ENCODE measurements at places on chromosomes 13 and 19. TPM values are rescaled to one million over a fixed set of nuclear protein-coding genes. Genes with fewer than 3 reads are reported as not detected.

DNA sequence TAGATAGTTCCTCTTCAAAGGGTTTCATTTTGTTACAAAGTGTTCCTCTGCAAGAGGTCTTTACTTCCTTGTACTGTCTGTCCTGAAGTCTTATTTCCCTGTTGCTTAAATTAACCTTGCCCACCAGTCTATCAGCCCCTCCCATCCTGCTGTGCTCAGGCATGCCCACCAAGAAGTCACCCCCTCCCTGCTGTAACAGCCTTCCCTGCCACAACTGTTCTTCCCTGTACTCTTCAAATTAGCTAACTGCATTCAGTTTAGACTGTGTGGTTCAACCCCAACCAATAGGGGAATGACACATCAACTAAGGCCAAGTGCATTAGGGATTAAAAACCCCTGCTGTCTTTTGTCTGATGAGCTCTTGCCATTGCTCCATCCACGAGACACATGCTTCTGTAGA is 34.4 kb upstream of the ZNF562 start:
- no peak for DNase-seq

DNA sequence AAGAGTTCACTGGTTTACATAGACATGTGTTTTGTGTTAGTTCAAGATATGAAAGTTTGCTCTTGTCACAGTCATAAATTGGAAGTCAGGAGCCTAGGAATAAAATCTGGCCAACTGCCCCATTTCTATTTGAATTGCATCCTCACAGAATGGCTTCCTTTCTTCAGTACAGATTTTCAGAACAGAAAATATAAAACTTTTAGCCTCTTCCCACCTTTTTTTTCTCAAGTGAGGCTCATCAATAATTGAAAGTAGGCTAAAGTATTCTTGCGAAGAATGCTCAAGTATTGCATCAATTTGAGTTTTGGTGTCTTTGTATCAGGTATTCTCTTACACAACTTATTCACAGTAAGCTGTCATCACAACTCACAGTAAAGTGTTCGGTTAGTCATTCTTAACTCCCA is 802.7 kb downstream of the PCDH9 start:
- DNase-seq, result no peak

- DNase-seq, result no peak
These were observed 929.8 kb upstream of the SLITRK1 start for GRCh38 chr13:84812078-84812477.

DNA sequence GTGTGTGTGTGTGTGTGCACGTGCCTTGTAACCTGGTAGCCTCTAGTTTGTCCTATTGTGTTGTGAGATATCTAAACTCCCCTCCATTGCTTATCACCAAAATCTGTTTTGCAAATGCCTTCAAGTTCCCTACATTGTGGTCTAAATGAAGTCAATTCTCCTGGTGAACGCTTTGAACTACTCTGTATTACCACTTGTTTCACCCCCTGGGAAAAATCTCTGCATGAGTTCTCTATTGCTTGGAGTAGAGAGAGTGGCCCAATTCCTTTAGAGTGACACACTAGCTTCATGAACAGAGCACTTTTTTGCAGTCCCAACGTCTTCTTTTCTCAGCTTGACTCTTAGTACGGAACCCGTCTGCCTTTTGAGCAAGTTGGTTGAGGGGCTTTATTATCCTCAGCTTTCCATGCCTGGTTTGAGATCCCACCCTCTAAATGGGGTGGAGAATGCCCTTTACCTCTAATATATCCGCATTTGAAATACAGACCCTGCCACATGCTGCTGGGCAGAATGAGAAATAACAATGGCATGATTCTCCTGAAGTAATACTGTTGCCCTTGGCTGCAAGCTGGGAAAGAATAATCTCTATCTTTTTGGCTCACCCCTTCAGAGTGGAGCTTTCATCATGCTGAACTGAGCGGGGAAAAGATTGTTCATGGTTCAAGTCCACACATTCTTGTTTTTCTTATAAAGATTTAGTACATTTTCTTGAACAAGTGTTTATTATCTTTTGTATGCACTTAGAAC is 2545.3 kb downstream of the PCDH9 start:
- DNase-seq, result no peak

GRCh38 chr13:82136880-82137279 is 1745.4 kb downstream of the SLITRK1 start:
- DNase-seq, result no peak

DNA sequence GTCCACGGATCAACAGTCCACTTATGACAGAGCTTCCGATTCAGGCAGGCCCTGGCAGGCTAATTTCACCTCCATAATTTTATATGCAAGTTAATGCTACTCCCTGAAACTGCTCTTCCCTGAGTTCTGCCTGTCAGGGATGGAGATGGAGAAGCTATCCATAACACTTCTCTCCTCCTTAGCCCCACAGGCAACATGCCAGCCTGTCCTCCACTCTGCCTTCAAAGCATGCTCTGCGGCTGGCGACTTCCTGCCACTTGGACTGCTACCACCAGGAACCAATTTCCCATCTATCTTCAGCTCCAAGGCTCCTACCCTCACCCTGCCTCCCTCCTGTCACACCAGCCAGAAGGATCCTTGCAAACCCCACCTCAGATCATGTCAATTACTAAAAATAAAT is 35.4 kb downstream of the GSX1 start:
- DNase-seq, result no peak

GRCh38 chr19:2856457-2857050 is 10.6 kb upstream of the ZNF556 start:
- DNase-seq, result no peak

DNA sequence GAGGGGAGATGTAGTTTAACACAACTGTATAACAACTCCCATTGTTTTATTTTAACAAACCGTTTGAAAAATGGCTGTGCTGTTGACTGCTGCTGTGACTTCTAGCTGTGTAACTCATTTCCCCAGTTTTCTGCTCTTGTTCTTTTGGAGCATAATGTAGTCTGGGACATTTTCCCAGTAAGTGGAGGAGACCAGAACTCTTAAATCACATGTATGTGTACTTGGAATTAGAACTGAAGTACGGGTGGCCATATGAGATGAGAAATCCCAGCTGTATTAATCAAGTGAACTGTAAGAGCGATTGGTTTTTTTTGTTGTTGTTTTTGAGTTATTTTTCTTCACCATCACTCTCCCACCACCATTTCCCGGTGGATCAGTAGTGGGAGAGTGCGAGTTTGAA is 49.4 kb upstream of the RNF113B start:
- no peak for DNase-seq

GRCh38 chr13:32829269-32829668 is 187.0 kb upstream of the KL start:
- no peak for DNase-seq

Gene CEACAM4
- total RNA-seq, result not detected

- no peak for DNase-seq
These were observed 129.1 kb downstream of the TNFRSF19 start for GRCh38 chr13:23699271-23699670.

GRCh38 chr19:30873003-30873402 is 476.2 kb downstream of the TSHZ3 start:
- no peak for DNase-seq

Gene ZNF729
- total RNA-seq, result not detected

DNA sequence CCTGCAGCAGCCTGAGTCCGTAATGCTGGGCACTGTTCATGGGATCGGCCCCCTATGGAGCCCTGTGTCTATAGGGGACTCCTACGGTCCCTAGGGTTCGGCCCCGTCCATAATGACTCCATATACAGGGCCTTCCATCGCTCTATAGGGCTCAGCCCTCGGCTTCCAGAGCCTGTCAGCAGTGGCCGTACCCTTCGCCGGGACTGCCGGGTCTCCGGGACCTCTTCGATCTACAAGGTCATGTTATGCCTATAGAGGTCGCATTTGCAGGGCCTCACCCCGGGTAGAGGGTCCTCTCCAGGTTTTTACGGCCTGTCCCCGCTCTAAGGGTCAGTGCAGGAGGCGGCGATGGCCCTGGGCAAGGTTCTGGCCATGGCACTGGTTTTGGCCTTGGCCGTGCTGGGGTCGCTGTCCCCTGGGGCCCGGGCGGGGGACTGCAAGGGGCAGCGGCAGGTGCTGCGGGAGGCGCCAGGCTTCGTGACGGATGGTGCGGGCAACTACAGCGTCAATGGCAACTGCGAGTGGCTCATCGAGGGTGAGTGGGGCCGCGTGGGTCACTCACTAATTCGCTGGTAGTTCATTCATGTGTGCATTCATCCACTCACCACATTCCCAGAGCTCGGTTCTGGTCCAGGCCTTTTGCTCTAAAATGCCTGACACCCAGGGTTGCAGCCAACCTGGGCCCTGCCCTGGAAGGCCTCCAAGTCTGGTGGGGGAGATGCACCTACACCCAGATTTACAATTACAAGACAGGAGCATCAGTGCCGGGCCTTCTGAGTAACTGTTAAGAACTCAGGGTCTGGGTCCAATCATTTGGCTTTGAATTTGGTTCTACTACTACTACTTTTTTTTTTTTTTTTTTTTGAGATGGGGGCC is 699 bp downstream of the MEGF8 start:
- no peak for DNase-seq

DNA sequence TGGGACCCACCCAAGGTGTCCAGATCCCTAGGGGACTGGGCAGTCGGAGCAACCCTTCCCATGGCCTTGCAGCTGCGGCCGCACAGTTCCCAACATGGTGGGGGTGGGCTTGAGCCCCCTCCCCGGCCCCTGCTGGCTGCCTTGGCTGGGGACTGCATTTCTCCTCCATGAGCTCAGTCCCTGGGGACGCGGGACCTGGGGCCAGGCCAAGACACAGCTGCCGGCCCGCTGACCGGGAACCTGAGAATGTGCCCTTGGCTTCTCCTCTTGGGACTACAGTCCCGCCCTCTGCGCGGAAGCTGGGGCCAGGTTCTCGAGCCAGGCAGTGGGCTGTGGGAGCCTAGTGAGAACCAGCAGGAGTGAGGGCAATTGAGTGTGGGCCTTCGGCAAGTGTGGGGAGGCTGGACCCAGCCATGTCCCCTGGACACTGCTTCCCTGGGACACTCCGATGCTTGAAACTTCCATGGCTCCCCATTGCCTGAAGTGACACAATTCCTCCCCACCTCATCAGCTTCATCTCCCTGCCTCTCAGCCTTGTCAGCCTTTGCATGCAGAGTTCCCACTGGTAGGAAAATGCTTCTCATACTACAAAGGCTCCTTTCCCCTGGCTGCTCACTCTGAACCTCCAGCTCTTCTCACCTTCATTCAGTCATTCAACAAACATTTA is 13.1 kb upstream of the NOTCH3 start:
- no peak for DNase-seq

DNA sequence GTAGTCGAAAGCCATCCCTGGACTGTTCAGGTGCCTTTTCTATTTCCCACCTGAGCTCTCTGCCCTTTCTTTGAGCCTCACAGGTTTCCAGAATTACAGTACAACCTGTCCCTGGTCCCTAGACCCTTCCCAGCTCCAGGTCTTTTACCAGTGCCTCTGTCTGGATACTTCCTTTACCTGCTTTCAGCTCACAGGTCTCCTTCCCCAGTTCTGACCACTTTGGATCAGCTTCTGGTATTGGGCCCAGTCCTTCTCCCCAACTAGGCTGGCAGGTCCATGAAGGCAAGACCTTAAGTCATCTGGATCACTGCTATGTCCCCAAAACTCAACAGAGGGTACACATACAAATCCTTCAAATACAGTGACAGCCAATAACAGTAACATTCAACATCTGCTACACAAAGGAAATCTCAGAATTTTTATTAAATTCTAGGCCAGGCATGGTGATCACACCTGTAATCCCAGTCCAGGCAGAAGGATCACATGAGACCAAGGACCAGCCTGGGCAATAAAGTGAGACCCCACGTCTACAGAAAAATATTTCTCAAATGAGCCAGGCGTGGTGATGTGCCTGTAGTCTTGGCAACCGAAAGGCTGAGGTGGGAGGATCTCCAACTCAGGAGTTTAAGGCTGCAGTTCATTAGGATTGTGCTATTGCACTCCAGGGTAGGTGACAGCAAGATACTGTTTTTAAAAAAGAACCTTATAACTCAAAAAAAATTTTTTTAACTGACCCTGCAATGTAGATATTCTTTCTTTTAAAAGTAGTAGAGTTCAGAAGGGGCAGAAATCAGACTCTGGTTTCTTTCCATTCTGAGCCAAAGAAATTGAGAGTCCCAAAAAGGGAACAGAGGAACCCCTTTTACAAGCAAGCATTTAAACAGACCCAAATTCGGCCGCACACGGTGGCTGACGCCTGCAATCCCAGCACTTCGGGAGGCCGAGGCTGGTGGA is 1.3 kb downstream of the RPS16 start:
- DNase-seq, result no peak
